Activated effector memory CD4-positive, alpha-beta T cell treated with anti-CD3 and anti-CD28 coated beads, Interleukin-2, amount 50 U/mL, for 16 hours (primary cell): ENCODE measurements at places on chromosomes 7 and 10.

GRCh38 chr7:127998671-127999070, 32.6 kb downstream of the LRRC4 start:
- DNase-seq = no peak

- no peak for DNase-seq
Measured at GRCh38 chr7:115127399-115128021, 205.6 kb downstream of the MDFIC start.

GRCh38 chr7:21169667-21170580, 258.0 kb upstream of the SP4 start:
- no peak for DNase-seq

DNA sequence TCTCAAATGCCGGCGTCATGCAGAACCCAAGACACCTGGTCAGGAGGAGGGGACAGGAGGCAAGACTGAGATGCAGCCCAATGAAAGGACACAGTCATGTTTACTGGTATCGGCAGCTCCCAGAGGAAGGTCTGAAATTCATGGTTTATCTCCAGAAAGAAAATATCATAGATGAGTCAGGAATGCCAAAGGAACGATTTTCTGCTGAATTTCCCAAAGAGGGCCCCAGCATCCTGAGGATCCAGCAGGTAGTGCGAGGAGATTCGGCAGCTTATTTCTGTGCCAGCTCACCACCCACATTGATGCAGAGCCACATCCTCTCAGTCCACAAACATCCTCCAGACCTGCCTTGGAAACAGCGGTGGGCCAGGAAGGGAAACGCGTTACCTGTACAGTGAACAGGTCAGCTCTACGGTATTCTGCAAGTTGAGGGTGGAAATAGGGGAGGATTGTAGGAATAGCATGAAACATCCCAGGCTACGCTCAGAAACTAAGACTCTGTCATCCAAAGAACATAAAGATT, 133.1 kb upstream of the PRSS1 start:
- no peak for DNase-seq

GRCh38 chr10:24344279-24344678, 135.3 kb downstream of the KIAA1217 start:
- DNase-seq = no peak

DNA sequence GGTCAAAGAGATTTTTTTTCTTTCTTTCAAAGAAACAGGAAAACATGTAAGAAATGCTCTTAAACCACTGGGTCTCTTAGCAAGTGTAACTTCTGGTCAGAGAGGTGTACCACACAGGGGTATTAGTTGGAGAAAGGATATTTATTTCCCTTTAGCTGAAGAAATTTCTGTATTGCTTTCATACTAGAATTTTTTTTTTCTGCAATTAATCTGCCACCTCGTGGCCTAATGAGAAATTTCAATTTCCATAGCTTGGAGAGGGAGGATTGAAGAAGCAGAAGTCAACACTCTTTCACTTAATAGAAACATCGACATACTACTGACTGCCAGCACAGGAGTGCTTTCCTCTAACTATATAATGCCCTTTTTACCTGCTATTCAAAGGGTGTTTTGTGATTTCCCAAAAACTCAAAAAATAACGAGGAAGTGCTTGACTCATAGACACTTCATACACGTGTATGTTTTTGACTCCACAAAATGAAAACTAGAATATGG, 177.6 kb upstream of the NAMPT start:
- no peak for DNase-seq

DNA sequence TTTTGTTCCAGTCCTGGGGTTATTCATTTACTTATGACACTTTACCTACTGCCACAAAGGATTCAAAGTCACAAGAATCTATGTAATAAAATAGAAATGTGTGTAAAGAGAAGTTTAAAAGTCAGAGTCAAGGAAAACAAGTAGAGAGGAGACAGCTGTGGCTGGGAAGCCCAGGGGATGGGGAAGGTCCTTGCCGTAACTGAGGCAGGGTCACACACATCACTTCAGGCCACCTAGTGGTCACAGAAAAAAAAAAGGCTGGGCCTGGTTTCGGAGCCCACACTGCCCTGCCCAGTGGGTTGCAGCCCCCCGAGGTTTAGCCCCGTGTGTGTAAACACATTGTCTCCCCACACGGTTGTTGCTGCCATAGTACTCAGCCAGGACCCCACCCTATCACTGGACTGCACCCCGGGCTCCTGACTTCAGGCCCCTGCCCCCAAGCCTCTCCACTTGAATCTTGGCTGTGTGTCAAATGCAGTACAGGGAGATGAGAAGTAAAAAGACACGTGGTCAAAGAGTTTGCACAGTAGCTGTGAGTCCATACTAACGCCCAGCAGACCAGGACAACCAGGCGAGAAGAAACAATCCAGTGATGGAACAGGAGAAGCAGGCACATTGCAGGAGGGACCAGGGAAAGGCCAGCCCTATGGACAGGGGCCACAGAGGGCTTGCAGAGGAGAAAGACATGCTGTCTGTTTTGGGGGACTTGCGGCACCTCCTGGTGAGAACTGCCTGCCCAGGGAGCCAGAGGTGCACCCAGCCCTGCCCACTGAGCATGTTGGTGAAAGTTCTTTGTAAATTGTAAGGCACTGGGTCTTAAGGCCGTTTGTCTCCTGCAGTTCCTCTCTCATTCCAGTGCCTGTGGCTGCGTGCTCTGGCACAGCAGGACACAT, 91.4 kb upstream of the MACROH2A2 start:
- DNase-seq = no peak
